Tibial nerve (tissue), 4 donors: ENCODE measurements at places on chromosomes 4 and X.

DNA sequence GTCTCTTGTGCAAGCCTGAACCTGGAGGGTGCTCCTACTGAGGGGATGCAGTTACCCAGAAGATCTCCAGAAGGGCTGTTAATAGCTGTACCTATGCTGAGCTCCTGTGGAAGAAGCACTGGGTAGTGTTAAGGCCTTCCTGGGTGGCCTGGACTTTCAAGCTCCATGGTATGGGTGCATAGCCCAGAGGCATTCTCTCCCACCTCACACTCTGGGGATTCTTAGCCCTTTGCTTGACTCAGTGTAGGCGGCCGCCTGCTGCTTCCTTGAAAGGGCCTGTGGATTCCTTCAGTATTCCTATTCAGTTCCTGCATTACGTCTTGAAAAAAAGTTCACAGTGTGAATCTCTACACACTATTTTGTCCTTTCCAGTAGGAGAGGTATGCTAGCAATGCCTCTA, 235.7 kb upstream of the MAGEB16 start:
- no peak for DNase-seq

DNA sequence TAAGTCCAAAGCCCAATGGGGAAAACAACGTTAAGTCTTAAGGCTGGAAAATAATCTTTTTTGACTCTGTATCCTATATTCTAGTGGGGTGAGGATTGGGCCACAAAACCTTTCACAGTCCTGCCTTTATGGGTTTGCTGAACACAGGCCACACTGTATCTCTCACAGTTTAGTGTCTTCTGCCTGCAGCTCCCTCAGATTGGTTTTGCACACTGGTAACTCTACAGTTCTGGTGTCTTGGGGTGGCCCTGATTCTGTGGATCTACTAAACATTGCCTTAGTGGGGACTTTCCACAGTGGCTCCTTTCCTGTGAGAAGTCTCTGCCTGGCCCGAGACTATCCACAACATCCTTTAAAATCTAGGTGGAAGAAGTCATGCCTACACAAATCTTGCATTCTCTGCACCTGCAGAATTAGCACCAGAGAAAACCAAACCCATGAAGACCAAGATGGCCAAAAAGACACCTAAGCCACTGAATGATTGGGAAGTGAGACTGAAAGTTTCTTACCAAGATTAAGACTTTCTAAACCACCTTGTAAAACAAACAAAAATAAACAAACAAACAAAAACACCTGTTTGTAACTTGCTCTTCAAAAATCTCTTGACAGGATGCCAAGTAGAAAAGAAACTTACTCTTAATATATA, 150.4 kb upstream of the PCDH10 start:
- no peak for DNase-seq

GRCh38 chr4:118352843-118353533, at the start of gene PRSS12:
TSS of gene PRSS12 (minus strand) at chr4:118353003. CDS start at chr4:118352720, 283 bp downstream.
- peak; percentile 34 for DNase-seq

DNA sequence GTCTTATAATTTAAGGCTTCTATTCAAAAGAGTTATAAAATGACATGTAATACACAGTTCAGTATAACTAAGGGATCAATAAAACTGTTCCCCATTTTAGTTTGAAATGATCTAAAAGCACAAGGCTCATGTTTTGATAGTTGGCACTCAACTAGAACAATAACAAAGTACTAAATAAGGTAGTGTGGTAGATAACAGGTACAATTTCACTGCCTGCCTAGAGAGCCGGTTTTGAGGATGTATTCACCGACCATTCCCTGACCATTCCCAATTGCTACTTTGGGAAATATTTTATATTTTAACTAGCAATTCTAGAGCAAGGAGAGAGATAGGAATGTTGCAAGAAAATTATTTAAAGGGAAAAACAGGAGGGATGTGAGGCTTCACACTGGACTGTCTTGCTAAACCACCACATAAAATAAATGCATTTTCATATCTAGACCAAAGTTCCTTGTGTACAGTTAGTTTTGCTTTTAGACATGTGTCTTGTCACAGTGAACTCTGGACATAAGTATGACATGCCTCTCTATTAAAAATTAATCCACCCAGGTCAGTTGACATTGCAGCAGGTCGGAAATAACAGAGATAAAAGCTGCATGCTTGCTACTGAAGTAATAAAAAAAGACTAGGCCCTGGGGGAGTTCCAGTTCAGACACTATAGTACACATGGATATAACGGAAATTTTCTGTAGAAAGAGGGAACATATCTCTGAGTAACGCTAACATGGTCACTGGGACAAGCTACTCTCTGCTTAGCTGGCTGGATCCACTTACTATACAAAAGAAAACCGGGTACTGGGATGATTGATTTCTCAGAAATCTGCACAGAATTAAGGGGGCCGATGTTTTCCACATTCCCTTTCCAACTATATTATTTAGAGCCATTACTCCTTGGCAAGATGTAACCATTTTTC, 56.3 kb upstream of the NAP1L5 start:
- DNase-seq, result no peak

- DNase-seq, result no peak
These were observed 71.5 kb downstream of the PLS3 start for GRCh38 chrX:115632455-115632854.

DNA sequence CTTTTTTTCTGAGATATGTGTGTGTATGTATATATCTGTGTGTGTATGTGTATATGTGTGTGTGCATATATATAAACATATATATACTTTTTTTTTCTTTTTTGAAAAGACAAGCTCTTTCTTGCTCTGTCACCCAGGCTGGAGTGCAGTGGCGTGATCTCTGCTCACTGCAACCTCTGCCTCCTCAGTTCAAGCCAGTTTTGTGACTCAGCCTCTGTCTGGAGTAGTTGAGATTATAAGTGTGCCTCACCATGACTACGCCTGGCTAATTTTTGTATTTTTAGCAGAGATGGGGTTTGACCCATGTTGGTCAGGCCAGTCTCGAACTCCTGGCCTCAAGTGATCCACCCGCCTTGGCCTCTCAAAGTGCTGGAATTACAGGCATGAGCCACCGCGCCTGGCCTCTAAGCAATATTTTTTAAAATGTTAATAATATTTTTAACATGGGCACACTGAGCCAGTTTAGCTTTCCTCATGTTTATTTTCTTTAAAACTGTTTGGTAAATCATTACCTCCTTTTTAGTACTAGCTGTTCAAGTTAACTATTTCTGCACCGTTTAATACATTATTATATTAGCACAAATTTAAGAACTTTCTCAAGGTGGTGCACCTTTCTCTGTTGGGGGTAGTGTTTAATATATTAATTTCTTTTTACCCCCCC, 33.3 kb downstream of the BBS12 start:
- no peak for DNase-seq

GRCh38 chr4:177006331-177006730, 213.6 kb upstream of the VEGFC start:
- DNase-seq, result no peak

DNA sequence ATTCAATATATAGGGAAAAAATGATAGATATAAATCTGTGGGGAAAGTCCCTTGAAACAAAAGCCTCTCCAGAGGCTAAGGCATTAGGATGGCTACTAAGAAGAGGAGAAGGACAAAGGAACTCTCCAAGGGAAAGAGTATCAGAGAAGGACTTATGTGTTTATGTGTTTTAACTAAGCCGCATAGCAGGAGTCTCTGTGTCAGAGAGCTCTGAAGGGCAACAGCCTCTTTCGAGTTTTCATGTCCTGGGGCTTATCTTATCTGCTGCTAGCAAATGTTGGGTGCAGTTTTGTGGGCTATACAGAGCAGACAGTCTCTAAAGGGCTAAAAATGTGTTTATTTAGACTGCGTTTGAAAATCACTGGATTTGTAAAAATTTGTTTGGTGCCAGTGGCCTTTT, 1145.6 kb upstream of the DIAPH2 start:
- DNase-seq, result no peak

GRCh38 chr4:128606173-128606572, 203.3 kb upstream of the JADE1 start:
- DNase-seq, result no peak

- DNase-seq, result no peak
These were observed 550.5 kb upstream of the BOD1L1 start for GRCh38 chr4:14177987-14178386.

GRCh38 chr4:26248647-26249046, 72.2 kb upstream of the RBPJ start:
- DNase-seq, result no peak

- no peak for DNase-seq
These were observed 394.8 kb upstream of the IGFBP7 start for GRCh38 chr4:57504797-57505530.

GRCh38 chr4:115489279-115489678, 375.9 kb upstream of the NDST4 start:
- no peak for DNase-seq

- DNase-seq, result no peak
These were observed 152.8 kb upstream of the DIPK2B start for GRCh38 chrX:45353456-45353855.

- DNase-seq, result no peak
These were observed 36.8 kb upstream of the TNIP3 start for GRCh38 chr4:121200795-121201472.

- DNase-seq, result no peak
These were observed 40.3 kb downstream of the MED28 start for GRCh38 chr4:17654701-17655100.

- no peak for DNase-seq
These were observed 68.7 kb downstream of the WFS1 start for GRCh38 chr4:6338175-6338950.

DNA sequence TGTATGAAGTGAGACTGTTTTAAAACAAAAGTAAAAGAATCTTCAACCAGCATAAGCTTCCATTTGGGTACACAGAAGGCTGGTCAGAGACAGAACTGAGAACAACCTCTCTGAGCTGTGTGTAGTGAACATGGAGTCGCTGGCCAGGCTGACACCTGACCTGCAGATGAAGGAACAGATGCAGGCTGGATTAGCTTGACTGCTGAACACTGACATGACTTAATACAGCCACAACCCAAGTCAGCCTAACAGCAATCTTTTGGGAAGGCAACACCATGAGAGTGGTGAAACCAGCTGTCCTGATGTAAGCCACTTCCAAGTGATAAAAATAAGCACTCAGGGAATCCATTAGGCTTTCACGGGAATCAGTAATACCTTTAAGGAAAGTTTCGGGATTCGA, 10.1 kb downstream of the SCARB2 start:
- DNase-seq, result no peak

DNA sequence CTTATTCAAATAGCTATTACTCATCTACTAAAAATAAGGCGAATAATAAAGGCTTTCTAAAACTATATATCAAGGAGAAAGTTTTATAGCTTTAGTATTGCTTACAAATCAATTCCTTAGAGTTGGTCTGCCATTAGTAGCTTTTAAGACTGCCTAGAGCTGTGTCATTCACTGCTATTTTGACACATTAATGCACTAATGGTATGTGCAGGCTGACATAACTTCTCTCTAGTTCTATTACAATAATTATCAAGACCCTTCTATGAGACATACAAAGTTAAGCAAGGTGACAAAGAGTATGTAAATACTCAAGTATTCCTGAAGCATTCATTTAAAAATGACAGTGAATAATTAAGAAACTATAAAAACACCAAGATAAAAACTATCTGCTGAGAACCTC, 625.3 kb downstream of the STPG2 start:
- DNase-seq, result no peak

GRCh38 chr4:131613824-131614216, 1535.3 kb upstream of the PCDH10 start:
- DNase-seq, result no peak

- DNase-seq, result no peak
These were observed 7.5 kb upstream of the NXF3 start for GRCh38 chrX:103100484-103100883.

- no peak for DNase-seq
These were observed 64.4 kb downstream of the CXCL13 start for GRCh38 chr4:77669946-77670590.

GRCh38 chr4:168124008-168124641, 31.8 kb downstream of the ANXA10 start:
- DNase-seq, result no peak

DNA sequence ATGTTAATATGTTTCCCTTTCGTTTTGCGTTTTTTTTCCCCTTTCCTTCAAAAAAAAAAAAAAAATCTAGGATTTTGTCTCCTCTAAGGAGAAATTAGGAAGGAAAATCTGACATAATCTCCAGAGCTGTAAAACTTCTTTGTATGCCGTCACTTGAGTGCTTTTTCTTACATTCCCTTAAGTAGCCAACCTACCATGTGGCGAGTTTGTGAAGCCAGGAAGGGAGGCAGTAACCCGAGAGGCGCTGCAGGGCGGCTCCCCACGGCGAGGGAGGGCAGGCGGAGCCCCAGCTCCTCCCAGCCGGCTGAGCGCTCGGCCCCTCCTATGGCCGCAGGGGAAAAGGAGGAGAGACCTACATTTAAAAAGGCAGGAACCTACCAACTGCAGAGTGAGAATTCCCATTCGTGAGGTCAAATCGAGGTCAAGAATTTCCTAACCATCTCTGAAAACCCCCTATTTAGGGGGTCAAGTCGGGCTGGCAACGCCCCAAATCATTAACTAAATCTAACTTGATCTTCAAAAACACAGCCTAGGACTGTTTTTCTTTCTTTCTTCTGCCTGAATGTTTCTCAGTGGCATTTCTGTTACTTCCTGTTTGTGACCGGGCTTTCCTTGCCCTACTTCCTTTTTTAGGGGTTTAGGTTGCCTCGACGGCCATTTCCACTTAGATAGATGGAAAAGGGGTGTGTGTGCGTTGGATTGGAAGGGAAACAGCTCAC, 345.1 kb upstream of the KLF3 start:
- DNase-seq, result peak; percentile 81

- DNase-seq, result no peak
These were observed 37.7 kb upstream of the ENPP6 start for GRCh38 chr4:184255361-184255760.

GRCh38 chr4:24513718-24514117, 70.6 kb downstream of the DHX15 start:
- DNase-seq, result no peak

GRCh38 chrX:30060718-30061117, 154.6 kb upstream of the MAGEB2 start:
- DNase-seq, result no peak

DNA sequence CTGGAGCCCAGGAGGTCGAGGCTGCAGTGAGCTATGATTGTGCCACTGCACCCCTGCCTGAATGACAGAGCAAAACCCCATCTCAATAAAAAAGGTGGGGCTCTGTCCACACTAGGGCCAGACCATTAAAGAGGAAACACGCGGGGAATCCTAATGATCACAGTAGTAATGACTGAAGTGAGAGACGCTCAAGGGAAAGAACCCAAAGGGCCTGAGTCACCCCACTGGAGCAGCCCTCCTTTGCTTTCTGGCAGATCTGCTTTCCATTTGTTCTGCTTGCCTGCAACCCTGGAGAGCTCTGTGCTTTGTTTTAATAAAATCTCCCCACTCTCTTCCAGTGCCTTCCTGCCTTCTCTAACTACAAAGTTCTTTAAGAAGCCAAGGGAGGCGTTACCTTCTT, 5.0 kb downstream of the TFDP3 start:
- DNase-seq, result no peak

- no peak for DNase-seq
These were observed 24.8 kb upstream of the PTPN13 start for GRCh38 chr4:86569103-86569870.

- DNase-seq, result no peak
These were observed 1.4 kb downstream of the SPATA4 start for GRCh38 chr4:176193938-176194337.

GRCh38 chr4:76011700-76012387, 4.5 kb upstream of the CXCL9 start:
- DNase-seq, result peak; percentile 59
